ENCODE measurements at places on chromosomes 11 and 22. TPM values are rescaled to one million over a fixed set of nuclear protein-coding genes. Genes with fewer than 3 reads are reported as not detected.
A peak's percentile ranks its signal among the peaks of the same experiment; 100 is the strongest.

The SYT13 gene
- polyA plus RNA-seq: not detected

The SPDYC gene
- not detected for polyA plus RNA-seq

DNA sequence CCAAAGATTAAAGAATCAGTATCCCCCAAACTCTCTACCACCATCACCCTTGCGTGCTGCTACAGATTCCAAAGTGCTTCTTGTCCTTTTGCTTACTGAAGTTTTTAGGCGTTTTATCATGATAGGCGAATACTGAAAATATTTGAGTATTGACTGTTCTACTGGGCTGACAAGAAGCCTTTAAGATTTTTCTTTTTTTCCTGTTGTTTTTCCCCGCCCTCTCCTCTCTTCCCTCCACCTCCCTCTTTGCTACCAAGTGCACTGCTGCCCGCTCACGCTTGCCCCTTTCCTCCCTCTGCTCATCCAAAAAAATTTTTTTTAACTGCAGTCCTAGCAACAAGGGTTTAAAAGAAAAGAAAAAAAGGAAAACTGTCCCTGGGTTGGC lies 679 bp downstream of the SPCS2 start:
- no peak for DNase-seq

DNA sequence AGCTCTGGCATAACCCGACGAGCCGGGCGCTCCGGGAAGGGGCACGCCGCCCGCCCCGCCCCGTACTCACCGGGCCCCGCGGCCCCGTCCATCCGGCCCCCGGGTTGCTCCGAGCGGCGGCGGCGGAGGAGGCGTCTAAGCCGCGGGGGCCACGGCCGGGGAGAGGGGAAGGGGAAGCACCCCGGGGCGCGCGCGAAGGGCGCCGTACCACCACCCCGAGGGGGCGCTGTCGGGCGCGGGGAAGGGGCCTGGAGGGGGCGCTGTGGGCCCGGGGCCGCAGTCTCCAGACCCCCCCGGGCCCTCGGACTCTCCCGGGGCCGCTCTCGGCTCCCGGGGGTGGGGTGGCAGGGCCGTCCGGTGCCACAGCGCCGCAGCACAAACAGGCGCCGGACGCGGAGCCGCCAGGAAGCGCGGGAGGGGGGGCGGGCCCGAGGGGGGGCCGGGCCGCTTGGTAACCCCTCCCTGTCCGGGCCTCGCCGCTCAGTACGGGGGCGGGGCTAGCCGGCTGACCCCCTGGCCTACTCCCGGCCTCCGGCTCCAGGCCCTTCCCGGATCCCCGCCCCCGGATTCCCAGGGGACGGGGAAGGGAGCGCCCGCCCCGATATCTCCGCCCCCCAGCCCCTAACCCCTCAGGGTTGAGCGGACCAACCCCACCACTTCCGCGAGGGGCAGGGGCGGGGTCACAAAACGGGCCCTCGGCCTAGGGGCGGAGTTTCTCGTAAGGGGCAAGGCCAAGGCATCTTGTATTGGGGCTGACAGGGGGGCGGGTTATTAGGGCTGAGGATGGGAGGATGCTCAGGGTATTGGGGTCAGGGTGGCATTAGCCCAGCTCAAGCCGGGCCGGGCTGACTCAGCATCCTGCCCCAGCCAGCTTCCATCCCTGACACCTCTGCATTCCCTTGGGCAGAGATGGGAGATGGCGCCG lies at the start of the genes EML3 and ROM1:
EML3 (minus strand) TSS at position 410 of the 925 bp plus-strand sequence; CDS start at position 92, 318 bp downstream.
ROM1 (plus strand) TSS at position 892 of the 925 bp plus-strand sequence; CDS start at position 917, 25 bp downstream.
- peak; percentile 93 for DNase-seq

GRCh38 chr11:134119094-134119493 lies 50.2 kb downstream of the JAM3 start:
- DNase-seq: no peak

DNA sequence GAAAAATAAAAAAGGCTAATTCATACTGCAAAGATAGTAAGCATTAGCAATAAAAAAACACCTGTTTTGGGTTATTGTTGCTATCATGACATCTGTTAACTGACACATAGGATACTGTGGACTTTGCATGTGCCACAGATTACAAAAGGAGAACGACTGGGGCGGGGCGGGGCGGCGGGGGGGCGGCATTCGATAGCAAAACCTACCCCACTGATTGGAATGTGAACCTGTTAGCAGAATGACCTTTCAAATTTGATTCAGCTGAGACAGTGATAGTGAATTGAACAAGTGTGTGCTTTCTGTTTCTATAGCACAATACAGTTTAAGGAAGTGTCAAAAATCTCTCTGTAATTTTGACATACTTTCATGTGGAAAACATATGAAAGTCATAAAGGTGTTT lies 14.9 kb downstream of the MMP20 start:
- no peak for DNase-seq

All from naive B cell (primary cell).